Stimulated activated naive CD4-positive, alpha-beta T cell (primary cell): ENCODE measurements at places on chromosomes 16 and 17.

GRCh38 chr16:1878256-1878655, 6.3 kb upstream of the MEIOB start:
- no peak for DNase-seq

DNA sequence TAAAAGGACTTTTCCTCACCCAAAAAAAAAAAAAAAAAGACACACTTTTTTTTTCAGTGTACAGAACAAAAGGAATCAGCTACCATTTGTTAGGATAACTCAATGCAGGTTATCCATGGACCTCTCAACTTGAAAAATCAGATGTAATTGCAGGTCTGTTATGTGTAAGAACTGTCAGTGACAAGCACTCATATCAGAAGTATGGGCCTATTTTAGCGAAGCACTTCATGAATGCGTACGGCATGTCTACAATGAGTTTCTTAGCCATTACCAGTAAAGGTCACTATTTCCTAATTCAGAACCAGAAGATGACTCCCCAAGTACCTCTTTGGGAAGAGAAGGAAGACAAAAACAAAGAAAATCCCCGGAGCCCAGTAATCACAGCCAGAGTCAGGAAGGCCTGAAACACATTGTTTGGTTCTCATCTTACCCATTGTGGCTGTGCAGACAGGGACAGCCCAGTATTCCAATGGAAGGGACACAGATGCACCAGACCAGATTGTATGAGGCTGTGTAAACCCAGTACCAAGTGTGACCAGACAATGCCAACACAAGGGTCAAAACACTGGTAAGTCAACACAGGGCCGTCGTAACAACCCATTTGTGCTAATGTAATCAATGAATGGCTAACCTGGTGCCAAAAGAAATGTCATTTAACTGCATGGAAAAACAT, 188.0 kb downstream of the PMP22 start:
- no peak for DNase-seq

DNA sequence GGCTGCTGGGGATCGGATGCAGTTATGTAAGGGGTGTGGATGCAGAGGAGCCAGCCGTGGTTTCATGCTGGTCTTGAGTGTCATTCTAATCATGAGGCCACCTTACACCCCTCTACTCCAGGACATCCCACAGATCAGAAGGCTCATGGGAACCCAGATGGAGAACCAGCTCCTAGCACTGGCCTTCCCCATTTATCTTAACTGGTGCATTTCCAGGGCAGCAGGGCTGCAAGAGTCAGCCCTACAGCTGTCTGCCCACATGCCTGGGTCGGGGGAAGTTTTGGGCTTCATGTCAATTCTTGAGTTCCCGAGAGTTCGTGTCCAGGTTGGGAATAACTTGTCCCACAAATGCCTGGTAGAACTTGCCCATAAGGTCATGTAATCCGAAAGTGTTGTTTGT, 29.1 kb downstream of the RPTOR start:
- DNase-seq, result no peak

DNA sequence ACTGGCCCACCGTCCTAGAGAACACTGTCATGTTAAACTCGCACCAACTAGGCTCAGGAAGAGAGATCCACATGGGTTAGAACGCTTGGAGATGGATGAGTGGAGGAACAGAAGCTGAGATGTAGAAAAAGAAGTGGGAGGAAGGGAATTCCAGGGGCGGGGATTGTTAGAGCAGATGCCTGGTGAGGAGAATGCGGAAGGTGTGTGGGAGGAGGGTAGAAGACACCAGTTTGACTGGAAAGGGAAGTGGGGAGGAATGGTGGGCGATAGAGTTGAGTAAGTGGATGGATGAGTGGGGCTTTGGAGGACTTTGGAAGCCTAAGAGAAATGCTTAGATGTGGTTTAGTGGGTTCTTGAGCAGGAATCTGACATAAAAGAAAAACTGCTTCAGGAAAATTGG, 37.4 kb downstream of the DHX38 start:
- DNase-seq, result no peak

- DNase-seq, result no peak
These were observed 573 bp upstream of the CDK10 start for GRCh38 chr16:89685916-89686315.

DNA sequence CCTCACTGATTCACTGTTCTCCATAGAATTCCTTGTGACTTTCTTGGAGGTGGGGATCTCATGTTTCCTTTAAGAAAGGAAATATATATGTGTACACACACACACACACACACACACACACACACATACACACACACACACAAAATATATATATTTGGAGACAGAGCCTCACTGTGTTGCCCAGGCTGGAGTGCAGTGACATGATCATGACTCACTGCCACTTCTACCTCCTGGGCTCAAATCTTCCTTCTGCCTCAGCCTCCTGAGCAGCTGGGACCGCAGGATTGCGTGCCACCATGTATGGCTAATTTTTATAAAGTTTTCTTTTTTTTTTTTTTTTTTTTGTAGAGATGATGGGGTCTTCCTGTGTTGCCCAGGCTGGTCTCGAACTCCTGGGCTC, 45.9 kb downstream of the CDH13 start:
- no peak for DNase-seq

DNA sequence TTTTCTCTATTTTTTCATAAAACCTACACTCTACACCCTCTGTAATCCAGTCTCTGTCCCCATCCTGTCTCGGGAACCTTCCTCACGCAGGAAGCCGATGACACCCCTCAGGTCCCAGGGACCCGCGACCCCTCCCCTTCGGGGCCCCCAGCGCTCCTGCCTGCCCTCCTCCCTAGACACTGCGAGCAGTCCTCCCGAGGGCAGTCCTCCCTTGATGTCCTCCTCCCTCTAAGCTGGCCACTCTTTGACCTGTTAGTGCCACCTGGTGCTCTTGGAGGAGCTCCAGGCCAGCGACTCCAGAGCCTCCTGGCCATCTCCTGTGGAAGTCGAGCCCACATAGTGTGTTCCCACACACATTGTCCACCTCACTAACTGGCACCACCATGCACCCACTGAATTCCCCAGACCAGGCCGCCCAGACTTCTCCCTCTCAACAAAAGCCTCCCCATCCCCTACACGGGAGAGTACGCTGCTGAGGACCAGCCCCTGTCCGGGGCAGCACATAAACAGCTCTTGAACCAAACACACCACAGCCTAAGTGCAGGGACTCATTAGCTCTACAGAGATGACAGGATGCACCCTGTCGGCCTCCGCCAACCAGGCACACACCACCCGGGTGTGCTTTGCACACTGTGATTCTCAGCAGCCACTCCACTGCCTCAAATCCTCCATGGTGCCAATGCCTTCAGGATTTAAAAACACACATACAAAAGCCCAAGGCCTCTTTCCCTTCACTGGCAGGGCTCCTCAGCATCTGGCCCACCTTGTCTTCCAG, 9.3 kb downstream of the OSBPL7 start:
- no peak for DNase-seq

GRCh38 chr17:37116671-37117185, 168.0 kb downstream of the AATF start:
- DNase-seq, result no peak

DNA sequence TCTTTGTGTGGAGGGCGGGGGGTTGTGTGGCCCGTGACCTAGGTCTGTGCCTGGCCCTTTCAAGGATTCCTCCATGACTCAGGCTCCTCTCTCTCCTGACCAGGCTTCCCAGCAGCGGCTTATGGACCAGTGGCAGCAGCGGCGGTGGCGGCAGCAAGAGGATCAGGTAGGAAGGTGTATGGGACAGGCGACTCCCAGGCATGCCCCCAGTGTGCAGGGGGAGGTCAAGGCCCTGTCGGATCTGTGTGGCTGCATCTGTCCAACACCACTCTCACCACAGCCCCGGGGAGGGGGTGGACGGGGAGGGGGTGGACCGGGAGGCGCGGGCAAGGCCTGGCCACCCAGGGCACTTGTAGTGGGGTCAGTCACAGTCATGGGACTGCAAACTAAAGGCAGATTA, 93.1 kb downstream of the CCDC182 start:
- DNase-seq, result no peak

DNA sequence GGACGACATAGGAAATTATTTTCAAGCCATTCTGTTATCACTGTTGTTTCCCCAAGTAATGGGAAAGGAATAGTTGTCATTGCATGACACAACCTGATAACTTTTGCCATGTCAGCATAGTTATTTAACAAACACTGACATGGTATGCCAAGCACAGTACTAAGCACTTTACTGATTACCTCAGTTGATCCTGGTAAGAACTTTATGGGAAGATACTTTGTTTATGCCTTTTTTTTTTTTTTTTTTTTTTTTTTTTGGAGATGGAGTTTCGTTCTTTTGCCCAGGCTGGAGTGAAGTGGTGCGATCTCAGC, 15.7 kb upstream of the PNPO start:
- DNase-seq, result no peak

- DNase-seq, result no peak
These were observed 3.9 kb downstream of the IFT140 start for GRCh38 chr16:1607971-1608370.

DNA sequence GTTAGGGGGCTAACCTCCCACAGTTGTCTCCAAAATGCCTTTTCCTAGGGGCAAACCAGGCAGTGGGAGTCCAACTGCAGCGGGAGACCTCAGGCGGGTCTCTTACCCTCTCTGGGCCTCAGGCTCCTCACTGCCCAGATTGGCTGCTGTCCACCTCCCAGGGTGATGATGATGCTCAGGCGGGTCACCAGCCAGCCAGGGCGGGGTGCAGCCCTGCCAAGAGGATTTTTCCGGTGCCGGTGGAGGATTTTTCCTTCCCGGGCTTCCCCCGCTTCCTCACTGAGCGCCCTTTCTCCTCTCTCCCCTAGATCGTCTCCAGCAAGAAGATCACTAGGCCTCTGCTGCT, 22.8 kb downstream of the CPNE2 start:
- DNase-seq, result no peak

DNA sequence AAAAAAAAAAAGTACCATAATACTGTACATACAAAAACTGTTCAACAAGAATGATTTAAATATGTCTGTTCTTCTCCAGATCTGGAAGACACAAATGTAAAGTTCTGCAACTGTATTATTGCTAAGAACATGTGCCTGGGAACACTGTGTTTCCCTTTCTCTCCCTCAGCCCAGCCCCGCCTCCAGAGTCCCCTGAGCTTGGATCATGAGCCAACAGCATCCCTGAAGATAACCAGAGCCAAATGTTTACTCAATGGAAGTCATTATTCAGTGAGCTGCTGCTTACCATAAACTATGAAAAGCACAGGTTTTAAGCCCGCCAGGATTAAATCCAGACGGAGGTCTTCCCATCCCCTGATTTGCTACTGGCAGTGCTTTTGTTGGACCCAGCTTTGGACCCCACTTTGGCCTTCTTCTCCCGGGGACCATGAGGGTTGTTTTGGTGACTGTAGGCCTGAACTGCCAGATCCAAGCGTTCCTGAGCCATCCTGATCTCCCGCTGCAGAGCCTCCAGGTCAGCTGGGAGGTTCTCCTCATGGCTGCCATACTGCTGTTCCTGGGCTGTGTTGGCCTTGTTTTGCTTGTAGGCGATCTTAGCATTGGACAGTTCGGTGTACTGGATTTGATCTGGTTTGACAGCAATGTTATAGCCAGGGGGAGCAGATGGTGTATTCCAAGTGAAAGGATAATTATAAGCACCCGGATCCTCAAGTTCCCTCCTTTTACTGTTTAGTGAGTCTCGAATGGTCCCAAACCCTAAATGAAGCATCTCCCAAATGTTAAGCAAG, 25.6 kb downstream of the GJC1 start:
- no peak for DNase-seq

DNA sequence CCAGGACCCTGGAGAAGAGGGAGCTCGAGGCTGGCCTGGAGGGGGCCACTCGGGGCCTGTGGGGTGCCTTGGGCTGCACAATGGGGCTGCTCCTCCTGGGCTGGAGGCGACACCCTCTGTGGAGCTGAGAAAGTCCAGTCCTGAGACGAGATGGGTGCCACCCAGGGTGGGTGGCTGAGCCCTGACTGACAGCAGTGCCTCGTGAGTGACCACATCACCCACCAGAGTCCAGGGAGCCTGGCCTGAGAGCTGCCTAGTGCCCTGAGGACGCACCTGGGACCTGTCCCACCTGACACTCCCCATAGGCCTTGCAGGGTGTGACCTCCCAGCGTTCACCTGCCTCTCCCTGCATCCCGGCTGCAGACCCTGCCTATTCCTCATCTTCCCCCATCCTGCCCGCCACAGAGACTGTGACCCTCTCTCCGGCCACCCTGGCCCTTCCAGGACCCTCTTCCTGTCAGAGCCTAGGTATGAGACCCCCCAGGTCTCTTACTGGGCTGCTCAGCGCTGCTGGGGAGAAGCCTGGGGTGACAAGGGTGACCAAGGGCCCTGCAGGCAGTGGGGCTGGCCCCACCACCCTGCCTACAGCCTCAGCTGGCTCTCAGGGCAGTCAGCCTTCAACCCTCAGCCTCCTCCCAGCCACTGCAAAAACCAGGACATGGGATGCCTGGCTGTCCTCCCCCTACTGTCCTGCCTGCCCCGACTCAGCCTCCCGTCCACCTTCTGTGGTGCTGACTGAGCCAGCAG, 41.2 kb downstream of the TNFRSF13B start:
- DNase-seq, result no peak

DNA sequence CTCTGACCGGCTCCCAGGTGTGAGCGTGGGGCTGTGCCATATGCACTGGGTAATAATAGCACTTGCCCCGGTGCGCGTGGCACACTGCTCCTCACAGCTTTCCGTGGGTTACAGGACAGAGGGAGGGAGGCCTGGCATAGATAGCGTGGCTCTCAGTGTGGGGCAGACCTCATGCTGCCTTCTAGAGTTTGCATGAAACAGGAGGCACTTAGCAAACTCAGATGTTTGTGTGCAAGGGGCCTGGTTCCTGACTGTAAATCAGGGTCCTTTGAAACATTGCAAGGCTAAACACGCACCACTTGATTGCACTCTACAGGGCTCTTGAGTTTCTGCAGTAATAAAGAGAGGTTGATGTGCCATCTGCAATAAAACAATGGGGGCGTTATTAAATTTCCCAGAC, 101.7 kb downstream of the RPTOR start:
- DNase-seq, result no peak

DNA sequence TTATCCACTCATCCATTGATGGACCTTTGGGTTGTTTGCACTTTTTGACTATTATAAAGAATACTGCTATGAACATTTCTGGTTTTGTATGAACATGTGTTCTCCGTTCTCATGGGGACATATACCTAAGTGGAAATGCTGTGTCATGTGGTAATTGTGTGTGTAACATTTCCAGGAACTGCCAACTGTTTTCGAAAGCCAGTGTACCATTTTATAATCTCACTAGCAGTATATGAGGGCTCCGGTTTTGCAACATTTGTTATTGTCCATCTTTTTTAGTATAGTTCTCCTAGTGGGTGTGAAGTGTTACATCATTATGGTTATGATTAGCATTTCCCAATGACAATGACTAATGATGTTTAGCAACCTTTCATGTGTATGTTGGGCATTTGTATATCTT, 5.1 kb upstream of the TRIM25 start:
- DNase-seq, result no peak

- DNase-seq, result no peak
These were observed 47.3 kb downstream of the UBE2G1 start for GRCh38 chr17:4319221-4319620.
